NCI-H1417 treated with DMSO at 0.1 percent for 48 hours (cell line): ENCODE measurements at places on chromosomes 16 and 17.

GRCh38 chr17:28173031-28173561, 130.6 kb downstream of the NLK start:
- DNase-seq, result no peak

- no peak for DNase-seq
Measured at GRCh38 chr16:89565506-89566372, 5.3 kb downstream of the RPL13 start.

- no peak for DNase-seq
Measured at GRCh38 chr16:87393680-87394055, 1.5 kb downstream of the MAP1LC3B start.

DNA sequence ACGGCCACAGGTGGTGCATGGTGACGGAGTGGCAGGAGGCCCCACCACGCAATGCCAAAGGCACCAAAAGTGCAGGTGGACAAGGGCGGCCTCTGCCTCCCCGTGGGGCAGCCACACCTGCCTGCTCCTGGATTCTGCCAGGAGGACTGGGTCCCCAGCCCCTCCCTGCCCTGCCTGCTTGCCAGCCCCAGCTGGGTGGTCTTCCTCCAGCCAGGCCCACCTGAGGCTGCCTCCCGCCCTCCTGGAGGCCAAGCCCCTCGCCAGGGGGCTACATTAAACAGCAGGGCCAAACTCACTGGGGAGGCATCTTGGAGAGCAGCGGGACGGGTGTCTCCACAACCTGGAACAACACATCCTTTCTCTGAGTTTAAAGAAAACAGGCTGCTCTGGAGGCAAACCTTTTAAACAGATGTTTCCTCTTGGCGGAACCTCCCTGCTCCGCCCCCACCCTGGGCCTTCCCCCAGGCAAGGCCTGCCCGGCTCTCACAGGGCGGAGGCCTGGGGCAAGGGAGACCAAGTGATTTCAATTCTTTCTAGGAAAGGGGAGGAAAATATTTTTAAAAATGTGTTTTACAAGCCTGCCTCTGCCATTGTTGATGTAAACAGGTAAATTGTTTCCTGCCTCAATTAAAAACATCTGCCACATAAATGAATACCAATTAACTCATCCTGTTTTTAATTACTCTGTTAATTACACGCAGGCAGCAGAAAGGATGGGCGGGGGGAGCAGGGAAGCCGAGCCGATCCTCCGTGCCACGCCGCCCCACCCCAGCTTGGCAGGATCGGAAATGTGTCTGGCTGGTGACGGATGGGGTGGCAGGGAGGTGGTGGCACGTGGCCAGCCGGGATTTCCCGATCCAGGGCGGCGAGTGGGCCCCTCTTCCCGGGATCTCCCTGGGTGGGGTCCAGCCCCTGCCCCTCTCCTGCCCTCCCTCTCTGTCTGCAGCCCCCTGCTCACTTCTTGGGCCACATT, 54.4 kb upstream of the PABPN1L start:
- no peak for DNase-seq

DNA sequence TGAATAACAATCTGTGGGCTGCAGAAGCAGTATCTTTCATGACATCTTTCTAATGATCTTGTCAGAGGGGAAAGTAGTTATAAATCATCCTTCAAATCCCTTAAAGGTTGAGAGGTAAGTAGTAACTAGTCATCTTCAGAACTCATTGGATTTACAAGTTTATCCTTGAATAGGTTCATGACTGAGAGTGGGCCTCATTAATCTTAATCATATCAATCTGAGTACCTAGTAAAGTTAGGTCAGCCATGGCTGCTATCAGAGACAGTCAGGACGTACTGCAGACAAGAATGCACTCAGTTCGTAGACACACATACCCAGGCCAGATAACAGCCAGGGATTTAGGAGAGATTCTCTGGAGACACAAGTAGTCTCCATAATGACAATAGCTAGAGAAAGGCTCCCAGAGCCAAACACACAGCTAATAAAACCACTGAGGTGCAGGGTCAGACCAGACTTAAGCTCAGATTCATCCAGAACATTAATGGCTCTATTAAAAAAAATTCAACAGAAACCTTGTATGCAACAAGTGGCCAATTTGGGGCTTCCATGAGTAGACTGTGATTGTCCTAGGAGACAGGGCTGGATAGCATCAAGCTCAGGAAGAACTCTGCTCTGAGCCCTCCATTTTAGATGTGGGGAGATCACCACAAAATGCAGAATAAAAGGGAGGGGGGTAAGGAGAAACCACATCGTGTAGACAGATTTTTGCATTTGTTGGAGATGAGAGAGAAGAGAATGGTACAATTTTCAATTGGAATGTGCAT, 65.8 kb downstream of the TBX4 start:
- DNase-seq, result no peak

DNA sequence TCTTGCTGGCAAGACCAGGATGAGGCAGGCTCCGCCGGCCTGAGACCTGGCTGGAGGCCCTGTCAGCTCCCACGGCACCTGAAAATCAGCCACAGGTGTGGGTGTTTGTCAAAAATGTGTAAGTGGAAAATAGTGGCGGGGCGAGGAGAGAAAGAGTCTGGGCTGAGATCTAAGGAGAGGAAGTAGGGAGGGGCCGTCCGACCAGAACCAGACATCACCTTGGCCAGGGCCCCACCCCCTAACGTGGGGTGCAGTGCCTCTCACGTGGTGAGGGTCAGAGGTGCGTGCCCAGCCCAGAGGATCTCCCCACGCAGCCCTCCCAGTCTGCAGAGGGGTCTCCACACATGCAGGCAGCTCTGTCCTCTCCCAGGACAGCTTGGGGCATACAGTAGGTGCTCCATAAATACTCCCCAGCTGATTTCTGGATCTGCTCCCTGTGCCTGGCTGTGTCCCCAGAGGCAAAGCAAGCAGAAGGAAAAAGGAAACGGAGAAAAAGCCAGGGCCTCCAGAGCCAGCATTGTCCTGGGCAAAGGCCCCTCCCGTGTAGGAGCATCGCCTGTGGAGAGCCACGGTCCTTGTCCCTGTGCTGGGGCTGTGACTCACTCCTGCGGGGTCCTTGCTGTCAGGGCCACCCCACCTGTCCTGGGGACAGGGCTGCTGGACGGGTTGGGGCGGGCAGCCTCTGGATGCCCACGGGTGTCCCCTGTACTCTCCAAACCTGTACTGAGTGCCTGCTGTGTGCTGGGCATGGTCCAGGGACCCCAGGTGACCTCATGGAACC, 16.7 kb downstream of the ZFPM1 start:
- no peak for DNase-seq

- DNase-seq, result no peak
Measured at GRCh38 chr17:250487-251300, 69.2 kb upstream of the DOC2B start.

DNA sequence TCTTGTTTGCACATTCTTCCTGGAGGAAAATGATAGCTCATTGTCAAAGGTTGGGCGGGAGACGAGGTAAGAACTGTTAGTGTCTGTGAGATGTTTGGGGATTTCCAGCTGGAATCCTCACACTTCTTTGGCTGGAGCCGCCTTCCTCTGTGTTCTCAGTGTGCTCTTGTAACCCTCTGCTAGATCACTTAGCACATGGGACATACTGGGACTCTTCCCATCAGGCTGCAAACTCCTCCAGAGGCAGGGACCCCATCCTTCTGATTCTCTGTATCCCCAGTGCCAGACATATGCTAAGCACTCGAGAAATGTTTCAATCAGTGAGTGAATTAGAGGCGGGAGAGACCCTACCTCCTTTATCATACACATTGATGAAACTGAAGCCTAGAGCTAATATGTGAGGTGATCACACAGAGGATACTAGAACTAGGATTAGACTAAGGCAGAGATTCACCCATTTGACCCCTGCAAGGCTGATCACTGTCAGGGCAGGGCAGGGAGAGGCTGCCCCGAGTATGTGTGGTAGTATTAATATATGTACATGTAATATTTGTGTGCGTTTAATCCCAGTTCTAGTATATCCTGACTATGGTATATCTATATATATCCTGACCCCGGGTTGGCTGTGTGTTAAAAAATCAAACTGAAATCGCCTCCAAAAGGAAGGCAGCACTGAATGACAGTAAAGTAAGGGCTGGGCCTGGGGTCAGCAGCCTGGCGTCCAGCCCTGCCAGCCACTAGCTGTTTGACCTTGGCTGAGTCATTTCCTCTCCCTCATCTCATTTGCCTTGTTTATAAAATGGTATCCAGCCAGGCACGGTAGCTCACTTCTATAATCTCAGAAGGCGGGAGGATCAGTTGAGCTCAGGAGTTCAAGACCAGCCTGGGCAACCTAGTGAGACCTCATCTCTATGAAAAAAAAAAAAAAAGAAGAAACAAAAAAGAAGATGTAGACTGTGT, 75.5 kb upstream of the TBX2 start:
- no peak for DNase-seq

- DNase-seq, result no peak
Measured at GRCh38 chr17:32882734-32883133, 5.8 kb upstream of the MYO1D start.

DNA sequence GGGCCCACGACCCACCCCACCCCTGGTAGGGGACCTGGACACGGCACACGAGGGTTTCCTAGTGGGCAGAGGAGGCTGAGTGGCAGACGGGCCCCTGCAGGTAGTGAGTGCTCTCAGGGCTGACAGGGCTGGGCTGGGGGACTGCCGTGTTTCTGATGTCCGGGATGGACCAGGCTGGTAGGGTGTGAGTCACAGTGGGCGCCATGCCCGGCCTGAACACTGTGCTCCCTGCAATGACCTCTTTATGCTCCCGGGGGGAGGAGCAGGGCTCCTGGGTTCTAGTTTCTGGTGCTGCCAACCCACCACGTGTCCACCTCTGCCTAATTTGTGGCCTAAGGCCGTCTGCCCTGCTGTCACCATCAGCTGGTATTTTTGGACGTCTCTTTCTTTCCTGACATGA, 26.3 kb downstream of the ARHGAP23 start:
- DNase-seq, result no peak

GRCh38 chr17:10052106-10052813, 146.1 kb downstream of the GAS7 start:
- no peak for DNase-seq

DNA sequence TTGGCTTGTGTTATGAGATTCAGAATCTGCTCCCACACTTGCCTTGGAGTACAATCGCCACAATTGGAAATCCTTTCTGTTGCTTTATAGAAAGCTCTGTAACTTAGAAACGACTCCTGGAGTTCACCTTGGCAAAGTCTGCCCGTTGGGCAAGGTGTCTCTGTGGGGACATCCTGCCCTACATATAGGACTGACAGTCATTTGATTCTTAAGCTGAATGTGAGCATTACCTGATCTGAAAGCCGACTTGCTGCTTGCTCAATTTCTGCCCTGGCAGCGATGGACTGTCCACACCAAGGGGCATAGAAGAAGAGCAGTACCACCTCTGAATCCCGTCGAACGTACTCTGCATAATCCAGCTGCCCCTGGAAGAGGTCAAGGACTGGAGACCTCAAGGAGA, 6.9 kb downstream of the TXNDC11 start:
- no peak for DNase-seq

DNA sequence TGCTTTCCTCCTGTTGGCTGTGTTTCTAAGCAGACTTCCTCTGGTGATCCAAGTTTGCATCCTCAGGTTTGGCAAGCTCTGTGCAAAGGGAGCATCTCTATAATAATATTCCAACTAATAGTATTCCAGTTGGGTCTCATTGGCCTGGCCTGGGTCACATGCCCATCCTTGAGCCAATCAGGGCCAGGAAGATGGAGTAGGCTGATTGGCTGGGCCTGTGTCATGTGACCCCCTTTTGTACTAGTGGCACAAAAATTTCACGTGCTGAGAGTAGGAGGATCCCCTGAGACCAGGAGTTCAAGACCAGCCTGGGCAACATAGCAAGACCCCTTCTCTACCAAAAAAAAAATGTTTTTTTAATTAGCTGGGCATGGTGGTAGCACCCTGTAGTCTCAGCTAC, 35.2 kb upstream of the MLYCD start:
- DNase-seq, result no peak
